ENCODE measurements at places on chromosomes 6 and 20. TPM values are rescaled to one million over a fixed set of nuclear protein-coding genes. Genes with fewer than 3 reads are reported as not detected.

PI16 gene
- total RNA-seq, result 38.7 TPM

GRCh38 chr6:25277857-25278256 is 1.3 kb upstream of the CARMIL1 start:
- peak overlapping the region; percentile 92 for H3K4me3 ChIP-seq
- H3K27ac ChIP-seq, result no peak overlapping the region
- no peak for DNase-seq

GRCh38 chr20:4451487-4452081 is 270.1 kb upstream of the PRND start:
- no peak overlapping the region for H3K4me3 ChIP-seq
- peaks cover 9% of the 10 kb centered on the region for H3K4me1 ChIP-seq
- no peaks in the 10 kb centered on the region for H3K36me3 ChIP-seq
- DNase-seq, result no peak

DNA sequence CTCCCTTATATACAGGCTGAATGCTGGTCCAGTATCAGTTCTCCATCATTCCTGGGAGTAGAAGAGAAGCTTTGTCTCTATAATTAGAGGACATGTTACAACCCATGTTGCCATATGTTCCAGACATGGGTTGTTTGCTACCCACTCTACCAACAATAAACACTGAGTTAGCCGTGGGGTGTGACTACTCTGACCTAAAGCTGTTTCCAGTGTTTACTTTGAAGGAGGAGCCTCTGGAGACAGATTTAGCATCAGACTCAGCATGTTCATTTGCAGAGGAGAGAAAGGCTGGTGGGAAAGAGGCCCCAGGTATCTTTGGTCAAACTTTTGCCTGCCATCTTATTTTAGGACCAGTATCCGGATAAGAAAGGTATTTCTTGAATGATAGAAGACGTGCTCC is 157.9 kb upstream of the SNX9 start:
- H3K27me3 ChIP-seq, result no peaks in the 10 kb centered on the region
- no peaks in the 10 kb centered on the region for H3K36me3 ChIP-seq
- DNase-seq, result no peak
- H3K4me1 ChIP-seq, result no peaks in the 10 kb centered on the region

DNA sequence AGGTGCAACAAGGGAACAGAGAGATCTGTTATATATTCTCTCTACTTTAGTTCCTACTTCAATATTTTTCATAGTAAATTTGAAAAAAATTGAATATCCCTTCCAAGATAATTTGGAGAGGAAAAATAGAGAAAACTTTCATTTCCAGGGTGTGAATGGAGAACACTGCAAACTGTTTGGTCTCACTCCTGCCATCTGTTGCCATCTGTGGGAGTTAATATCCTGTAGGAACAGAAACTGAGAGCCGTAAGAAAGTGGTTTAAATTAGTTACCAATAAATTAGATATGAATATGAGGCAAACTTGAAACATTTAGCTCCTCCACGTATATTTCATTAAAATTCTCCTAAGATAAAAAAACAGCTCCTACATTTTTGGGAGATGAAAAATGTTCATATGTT is 4.2 kb downstream of the ZNF337 start:
- peaks cover 2% of the 10 kb centered on the region for H3K36me3 ChIP-seq
- DNase-seq, result no peak
- no peak overlapping the region for H3K27ac ChIP-seq
- no peaks in the 10 kb centered on the region for H3K27me3 ChIP-seq

Data from aorta (tissue), 5 donors.